HL-60 (cell line): ENCODE measurements at places on chromosomes 5 and 9.

DNA sequence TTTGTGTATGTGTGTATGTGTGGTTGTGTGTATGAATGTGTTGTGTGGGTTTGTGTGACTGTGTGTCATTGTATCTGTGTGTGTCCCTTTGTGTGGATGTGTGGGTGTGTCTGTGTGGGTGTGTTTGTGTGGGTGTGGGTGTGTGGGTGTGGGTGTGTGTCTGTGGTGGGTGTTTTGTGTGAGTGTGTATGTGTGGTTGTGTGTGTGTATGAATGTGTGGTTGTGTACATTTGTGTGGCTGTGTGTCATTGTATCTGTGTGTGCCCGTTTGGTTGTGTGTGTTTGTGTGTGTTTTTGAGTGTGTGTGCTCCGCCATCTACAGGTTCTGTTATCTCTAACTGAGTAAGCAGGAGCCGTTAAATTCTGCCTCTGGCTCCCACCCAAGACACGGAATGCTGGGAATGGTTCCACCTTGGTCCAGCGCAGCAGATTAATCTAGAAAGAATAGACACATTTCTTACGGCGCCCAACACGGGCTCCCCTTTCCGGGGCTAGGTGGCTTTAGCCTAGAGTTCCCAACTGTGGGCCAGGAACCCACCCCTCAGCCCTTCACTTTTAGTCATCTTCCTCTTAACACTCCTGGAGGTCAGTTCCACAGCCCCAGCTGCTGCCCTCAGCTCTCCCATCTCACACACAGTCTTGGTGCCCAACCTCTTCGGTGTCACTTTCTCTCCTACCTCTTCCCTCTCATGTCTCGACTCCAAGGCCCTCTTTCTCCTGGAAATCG, 197.1 kb downstream of the TTLL11 start:
- DNase-seq, result no peak

GRCh38 chr9:21507483-21507790, 25.3 kb upstream of the IFNE start:
- no peak for DNase-seq

DNA sequence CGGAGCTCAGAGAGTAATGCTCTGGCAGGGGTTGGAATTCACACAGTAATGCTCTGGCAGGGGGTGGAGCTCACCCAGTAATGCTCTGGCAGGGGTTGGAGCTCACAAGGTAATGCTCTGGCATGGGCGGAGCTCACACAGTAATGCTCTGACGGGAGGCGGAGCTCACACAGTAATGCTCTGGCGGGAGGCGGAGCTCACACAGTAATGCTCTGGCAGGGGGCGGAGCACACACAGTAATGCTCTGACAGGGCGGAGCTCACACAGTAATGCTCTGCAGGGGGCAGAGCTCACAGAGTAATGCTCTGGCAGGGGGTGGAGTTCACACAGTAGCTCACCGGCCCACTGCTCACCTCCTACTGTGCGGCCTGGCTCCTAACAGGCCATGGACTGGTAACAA, 47.2 kb upstream of the LPCAT1 start:
- DNase-seq, result no peak

- no peak for DNase-seq
Observed at GRCh38 chr9:9924376-9924775, 688.4 kb downstream of the PTPRD start.

DNA sequence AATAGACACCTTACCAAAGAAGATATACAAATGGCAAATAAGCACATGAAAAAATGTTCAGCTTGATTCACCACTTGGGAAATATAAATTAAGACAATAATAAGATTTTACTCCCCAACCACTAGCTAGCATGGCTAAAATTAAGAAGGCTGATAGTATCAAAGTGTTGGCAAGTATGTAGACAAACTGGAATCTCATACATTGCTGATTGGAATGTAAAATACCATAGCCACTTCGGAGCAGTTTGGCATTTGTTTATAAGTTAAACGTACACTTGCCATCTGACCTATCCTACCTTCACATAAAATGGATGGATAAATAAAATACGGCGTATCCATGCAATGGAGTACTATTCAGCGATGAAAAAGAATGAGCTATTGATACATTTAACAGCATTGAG, 129.2 kb downstream of the ZNF462 start:
- DNase-seq, result no peak

- DNase-seq, result no peak
Observed at GRCh38 chr5:9851458-9851857, 221.3 kb upstream of the TAS2R1 start.

DNA sequence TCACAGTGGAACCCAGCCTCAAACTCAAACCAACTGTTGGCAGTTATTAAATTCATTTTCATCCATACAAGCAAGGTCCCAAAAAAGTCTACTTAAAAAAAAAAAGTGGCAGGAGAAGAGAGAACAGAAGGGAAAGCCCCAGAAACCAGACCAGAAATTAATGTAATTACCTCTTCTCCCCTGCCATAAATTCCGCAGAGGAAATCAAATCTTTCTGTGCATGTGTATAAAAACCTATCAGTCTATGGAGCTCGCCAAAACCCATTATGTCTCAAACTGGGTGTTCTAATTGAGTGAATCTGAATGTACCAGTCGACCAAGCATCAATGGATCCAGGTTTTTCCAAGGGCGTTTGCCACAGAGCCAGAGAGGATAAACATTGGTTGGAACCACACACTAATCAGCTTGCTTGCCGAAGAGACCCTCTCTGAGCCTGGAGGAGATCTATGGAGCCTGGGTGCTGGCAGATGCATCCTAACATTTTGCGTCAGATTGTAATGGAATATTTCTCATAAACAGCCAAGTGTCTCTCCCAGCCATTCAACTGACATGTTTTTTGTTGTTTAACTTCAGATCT, 7.9 kb upstream of the HAND1 start:
- DNase-seq, result no peak

DNA sequence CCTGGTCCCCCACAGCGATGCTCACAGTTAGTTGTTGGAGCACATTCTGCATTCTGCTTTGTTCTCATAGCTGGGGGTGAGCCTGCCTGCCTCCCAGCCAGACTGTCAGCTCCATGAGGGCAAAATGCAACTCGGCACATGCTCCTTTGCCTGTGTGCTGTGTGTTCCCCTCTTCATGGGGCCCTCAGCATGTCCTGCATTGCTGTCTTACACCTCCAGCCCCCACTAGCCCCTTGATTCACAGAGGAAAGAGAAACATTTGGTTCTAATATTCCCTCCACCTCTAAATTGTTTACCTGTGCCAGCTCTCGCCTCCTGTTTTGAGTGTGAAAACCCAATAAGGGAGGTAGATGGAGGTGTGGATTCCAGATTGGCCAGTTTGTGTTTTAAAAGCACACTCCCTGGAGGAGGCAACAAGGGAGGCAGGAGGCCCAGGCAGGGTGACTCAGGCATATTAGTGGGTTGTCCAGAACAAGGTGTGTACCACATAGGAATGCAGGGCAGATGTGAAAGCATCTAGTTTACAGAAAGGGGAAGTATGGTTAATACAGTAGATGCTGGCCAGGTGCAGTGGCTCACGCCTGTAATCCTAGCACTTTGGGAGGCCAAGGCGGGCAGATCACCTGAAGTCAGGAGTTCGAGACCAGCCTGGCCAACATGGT, 224.6 kb downstream of the AGTPBP1 start:
- DNase-seq, result no peak
